Activated B cell treated with CpG ODN at 0.5 μM for 24 hours (primary cell): ENCODE measurements at places on chromosomes 4 and X.

DNA sequence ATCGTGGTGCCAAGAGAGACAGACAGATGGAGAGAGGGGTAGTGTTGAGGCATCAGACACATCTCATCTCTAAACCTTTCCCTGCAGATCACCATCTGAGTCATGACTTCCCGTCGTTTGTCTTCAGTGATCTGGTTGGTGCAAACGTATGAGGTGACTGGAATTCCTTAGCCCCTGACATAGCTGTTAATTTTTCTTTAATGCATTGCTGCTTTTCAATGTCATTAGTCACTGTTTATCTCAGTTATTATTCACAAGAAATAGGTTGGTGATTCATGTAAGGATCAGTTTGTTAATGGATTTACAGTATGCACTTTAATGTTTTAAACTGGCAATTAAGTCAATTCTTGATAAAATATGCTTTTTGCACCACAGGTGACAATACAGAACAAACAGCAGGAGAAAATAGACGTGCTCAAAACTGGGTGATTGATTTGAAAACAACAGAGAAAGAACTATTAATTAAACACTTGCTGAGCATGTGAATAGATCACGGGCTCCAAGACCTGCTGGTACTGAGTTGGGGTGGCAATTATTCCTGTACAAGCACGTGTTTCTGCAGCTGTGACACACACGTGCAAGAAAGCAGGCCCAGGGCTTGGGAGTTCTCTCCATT, 1.3 kb upstream of the TMEM154 start:
- DNase-seq = no peak

GRCh38 chr4:3651267-3651845, 114.8 kb upstream of the ADRA2C start:
- DNase-seq = no peak

DNA sequence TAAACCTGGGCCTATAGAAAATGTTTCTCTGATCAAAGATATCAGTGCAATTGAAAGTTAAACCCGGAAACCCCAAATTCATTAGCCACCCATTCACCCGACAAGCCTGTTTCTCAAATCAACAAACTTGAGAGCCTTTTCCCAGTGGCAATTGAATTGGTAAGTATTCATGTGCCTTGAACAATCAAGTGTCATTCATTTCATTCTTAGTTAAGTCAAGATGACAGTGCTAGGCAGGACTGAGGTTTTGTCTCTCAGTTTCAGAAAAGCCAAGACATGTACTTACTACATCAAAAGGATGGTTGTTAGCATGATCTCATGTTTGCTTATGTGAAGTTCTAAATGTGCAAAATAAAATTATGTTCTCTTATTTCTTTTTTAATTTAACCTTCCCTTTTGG, 32.3 kb downstream of the CC2D2A start:
- no peak for DNase-seq

GRCh38 chrX:104315555-104315954, 60.8 kb upstream of the ESX1 start:
- DNase-seq = no peak

DNA sequence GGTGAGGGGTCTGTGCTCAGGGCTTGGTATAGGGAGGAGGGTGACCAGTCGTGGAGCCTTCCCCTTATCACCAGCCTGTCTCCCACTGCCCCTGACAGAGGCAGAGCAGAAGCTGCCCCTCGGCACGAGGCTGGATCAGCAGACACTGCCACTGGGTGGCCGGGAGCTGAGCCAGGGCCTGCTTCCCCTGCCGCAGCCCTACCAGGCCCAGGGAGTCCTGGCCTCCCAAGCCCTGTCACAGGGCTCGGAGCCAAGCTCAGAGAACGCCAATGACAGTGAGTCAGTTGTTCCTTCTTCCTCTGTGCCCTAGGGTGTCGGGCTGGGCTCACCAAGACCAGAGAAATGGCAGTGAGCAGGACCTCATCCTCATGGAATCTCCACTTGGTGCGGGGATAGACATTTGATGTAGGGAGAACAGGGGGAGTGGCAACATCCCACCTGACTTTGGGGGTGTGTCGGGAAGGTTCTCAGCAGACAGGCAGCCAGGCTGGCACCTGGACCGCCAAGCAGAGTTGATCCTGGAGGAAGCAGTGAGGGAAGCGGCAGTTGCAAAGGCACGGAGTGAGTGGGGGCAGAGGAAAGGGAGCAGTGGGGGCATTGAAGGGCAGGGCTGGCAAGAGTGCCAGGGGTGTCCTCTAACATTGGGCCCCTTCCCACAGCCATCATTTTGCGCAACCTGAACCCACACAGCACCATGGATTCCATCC, 14.3 kb upstream of the UBA1 start:
- no peak for DNase-seq

- DNase-seq = no peak
Measured at GRCh38 chr4:122195718-122196117, 43.6 kb downstream of the BLTP1 start.

DNA sequence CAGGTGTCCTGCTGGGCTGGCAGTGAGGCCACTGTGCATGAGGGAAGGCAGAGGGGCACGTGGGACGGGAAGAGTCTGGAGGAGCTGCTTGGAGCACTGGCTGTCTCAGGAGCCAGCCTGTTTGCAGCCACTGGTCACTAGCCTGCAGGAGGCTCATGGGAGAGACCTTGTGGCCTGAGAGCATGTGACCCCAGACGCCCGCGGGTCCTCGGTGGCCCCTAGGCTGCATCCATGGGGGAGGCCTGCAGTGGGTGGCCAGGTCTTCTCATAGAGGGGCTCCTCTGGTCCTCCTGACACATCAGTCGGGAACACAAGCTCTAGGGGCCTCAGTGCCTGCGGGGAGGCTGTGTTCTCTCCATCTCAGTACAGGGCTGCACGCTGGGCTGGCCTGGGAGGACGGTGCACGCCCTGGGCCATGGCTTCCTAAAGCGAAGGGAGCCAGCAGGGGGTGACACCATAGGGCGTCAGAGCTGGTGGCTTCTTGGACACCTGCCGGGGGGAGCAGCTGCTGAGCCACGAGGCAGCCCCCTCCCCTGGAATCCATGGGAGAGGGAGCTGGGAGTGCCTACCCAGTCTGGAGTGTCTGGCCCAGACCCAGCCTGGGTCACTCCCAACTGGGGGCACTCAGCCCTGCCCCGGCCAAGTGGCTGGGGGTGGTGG, 12.3 kb downstream of the NAT8L start:
- no peak for DNase-seq

GRCh38 chr4:92304121-92304520, 355 bp downstream of the GRID2 start:
- DNase-seq = no peak

- DNase-seq = no peak
Measured at GRCh38 chr4:47915378-47915777, 995 bp upstream of the NFXL1 start.

DNA sequence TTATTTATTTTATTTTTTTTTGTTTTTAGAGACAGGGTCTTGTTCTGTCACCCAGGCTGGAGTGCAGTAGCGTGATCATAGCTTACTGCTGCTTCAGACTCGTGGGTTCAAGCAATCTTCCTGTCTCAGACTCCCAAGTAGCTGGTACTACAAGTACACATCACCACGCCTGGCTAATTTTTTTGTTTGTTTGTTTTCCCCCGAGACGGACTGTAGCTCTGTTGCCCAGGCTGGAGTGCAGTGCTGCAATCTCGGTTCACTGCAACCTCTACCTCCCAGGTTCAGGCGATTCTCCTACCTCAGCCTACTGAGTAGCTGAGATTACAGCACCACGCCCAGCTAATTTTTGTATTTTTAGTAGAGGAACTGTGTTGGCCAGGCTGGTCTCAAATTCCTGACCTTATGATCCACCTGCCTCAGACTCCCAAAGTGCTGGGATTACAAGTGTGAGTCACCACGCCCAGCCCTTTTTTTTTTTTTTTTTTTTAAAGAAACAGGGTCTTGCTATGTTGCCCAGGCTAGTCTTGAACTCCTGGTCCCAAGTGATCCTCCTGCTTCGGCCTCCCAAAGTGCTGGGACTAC, 32.2 kb downstream of the COPS4 start:
- DNase-seq = no peak

- DNase-seq = no peak
Measured at GRCh38 chrX:148310426-148311165, 189.8 kb upstream of the AFF2 start.

- no peak for DNase-seq
Measured at GRCh38 chr4:87570290-87570805, 38.0 kb upstream of the DSPP start.

GRCh38 chr4:111066887-111067286, 444.0 kb upstream of the PITX2 start:
- DNase-seq = no peak

DNA sequence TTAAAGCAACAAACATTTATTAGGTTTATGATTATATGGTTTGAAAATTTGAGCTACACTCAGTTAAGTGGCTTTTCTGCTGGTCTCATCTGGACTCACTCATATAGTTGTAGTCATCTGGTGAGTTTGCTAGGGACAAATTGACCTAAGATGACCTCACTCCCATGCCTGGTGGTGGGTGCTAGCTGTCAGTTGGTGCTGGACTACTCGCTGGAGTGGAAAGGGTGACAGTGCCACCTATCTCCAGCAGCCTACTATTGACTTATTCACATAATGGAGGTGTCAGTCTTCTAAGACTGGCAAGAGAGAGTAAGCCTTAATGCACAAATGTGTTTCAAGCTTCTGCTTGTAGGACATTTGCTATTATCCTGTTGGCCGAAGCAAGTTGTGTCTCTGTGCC, 88.2 kb downstream of the TASL start:
- DNase-seq = no peak

- no peak for DNase-seq
Measured at GRCh38 chrX:1252861-1253260, 15.8 kb upstream of the CSF2RA start.

GRCh38 chr4:167222099-167222498, 12.2 kb downstream of the SPOCK3 start:
- no peak for DNase-seq

GRCh38 chr4:67608027-67608426, 49.5 kb downstream of the STAP1 start:
- DNase-seq = no peak

GRCh38 chr4:1731180-1731579, 9.9 kb downstream of the TACC3 start:
- DNase-seq = no peak

DNA sequence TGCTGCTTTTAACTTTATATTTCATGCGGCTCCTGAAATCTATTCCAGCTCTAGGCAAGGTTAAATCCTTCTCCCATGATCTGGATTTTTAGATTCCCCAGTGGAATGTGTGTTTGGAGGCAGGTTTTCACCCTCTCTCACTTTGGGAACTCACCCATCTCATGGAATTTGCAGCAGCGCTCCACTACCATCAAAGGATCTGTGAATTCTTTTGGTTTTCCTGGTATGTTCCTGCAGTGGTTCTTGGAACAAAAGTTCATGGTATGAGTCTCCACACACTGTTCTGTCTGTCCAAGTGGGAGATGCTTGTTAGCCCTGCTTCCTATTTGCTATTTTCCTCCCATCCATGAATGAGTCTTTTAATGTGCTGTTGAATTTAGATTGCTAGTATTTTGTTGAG, 14.0 kb downstream of the APOOL start:
- no peak for DNase-seq

DNA sequence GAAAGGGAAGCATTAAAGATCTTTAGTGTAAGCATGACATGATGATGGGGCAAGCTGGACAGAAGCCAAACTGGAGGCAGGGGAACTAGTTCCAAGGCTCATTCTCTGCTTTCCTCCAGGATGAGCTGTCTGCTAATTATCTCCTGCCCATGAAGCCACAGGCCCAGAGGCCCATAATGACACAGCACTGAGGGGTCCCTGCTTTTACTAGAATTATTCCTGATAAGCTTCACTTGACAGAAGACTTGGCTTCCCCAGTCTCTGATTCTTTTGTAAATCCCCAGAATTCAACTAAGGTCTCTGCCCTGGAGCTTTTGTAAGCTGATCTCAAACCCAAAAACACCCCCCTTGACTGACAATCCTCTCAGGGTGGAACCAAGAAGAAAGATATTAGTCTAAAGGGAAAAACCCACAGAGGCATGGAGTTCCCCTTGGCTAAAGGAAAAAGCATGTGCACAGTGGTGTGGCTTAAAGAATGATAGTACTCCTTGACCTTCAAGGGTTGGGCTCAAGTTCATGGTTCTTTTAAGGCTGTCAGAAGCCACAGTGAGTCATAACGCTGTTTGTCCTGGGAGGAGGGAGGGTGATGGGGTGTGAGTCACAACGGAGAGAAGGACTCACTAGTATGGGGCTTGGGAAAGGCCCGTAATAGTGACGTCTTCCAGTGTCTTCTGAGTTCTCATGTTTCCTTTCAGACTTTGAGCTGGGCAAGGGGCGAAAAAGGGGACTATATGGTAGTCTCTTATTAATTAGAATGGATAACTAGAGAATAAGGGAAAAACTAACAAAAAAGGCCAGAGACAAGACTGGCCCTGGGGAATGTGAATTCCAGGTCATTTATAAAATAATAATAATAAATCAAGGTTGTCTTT, 146.0 kb upstream of the CPEB2 start:
- no peak for DNase-seq

DNA sequence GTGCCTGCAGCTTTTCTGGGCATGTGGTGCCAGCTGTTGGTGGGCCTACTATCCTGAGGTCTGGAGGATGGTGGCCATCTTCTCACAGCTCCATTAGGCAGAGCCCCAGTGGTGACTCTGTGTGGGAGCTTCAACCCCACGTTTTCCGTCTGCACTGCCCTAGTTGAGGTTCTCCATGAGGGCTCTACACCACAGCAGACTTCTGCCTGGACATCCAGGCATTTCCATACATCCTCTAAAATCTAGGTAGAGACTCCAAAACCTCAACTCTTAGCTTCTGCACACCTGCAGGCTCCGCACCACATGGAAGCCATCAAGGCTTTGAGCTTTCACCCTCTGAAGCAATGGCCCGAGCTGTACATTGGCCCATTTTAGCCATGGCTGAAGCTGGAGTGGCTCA, 153.3 kb upstream of the PGRMC2 start:
- DNase-seq = no peak

DNA sequence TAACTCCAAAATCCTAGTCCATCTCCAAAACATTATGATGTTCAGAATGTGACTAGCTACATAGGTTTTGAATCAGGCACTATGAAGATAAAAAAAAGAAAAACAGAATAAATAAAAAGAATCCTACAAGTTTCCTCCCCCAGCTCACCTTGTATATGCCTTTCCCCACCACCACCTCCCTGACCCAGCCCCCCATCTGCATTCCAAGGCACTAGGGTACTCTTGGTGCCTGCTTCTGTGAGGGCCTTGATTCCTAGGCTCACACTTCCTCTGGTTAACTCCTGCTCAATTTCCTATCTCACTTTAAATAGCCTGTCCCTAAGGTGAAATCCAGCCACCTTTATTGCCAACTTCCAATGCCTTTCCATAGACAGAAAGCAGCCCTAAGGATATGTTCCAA, 178.7 kb upstream of the ATOH1 start:
- no peak for DNase-seq

DNA sequence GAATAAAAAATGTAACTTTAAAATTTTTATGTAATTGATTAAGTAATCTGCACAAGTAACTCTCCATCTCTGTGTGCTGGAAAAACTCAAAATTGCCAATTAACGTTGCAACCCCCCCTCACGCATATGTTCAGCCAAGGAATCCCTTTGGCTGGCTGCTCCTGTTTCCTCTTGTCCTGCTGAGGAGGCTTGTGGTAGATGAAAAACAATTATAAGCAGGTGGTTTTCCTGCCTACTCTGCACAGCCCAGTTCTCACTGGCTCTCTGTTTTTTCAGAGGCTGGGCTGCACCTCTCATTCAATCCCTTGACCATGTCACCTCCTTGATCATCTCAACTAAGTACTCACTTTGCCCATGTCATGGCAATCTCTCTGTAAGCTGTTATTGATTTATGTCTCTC, 1068.4 kb downstream of the ARAP2 start:
- no peak for DNase-seq
